ENCODE measurements at places on chromosomes 16 and 17. TPM values are rescaled to one million over a fixed set of nuclear protein-coding genes. Genes with fewer than 3 reads are reported as not detected.

DNA sequence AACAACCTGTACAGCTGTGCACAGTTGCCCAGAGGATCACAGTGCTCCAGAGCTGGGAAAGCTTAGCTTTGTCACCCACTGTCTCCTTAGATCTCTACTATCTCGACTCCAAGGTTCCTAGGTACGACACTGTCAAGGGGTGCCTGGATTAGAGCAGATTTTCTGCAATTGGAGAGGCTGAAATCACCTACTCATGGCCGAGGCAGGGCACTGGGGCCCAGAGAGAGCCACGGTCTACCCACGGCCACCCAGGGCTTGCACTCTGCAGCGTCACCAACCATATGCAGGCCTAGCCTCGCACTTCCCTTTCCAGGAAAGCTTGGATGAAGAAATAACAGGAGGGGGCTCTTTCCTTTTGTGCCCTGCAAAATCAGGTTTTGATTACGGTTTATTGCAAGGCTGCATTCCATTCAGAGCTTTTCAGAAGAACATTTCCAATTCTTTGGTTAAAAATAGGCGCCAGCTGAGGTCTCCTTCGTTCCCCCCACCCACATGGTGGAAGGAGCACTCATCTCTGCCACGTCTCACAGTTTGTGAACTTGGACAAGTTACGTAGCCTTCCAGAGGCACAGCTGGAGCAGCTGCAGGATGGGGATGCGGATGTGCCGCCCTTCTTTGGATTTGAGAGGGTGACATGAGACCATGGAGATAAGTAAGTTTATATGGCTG lies 80.0 kb downstream of the IRX5 start:
- H3K27ac ChIP-seq, result no peak overlapping the region
- H3K27me3 ChIP-seq, result no peaks in the 10 kb centered on the region
- no peaks in the 10 kb centered on the region for H3K36me3 ChIP-seq
- no peaks in the 10 kb centered on the region for H3K4me1 ChIP-seq

DNA sequence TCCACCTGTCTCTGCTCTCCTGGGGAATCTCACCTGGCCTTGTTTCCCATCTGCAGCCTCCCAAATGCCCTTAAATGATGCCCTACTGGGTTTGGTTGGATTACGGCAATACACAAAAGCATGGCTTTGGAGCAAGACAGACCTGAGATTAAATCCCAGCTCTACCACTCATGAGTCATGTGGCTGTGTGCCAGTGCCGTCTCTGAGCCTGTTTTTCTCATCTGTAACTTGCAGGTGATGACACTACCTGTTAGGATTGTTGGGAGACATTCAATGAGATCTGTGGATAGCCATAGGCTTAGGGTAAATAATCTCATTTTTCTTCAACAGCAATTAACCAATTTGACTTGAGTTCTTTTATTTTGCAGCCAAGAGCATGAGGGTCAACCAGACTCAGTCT lies 240.3 kb downstream of the MAF start:
- no peak overlapping the region for H3K4me3 ChIP-seq
- H3K27ac ChIP-seq, result no peak overlapping the region
- no peak for DNase-seq
- H3K36me3 ChIP-seq, result no peaks in the 10 kb centered on the region

DNA sequence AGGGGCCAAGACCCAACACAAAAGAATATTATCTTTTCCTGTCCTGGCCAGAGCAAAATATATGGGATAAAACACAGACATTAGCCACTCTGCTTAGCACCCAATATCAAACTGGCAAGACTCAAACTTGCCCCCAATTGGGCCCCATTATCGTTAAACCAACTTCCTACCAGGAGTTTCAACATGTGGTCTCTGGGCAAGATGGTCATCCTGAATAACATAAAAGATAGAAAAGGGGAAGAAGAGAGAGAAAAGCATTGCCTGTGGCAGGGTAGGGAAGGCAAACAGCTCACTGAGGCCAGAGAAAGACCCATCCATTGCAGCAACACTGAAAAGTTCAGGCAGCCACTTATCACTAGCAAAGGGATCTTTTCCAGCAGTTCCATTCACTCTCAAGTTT lies 502.1 kb downstream of the KIF2B start:
- no peaks in the 10 kb centered on the region for H3K36me3 ChIP-seq
- no peak overlapping the region for H3K4me3 ChIP-seq
- no peaks in the 10 kb centered on the region for H3K4me1 ChIP-seq
- H3K27ac ChIP-seq, result no peak overlapping the region

GRCh38 chr17:51833045-51833444 lies 325.5 kb downstream of the CA10 start:
- H3K27me3 ChIP-seq, result peaks cover 2% of the 10 kb centered on the region
- no peak for DNase-seq
- no peaks in the 10 kb centered on the region for H3K4me1 ChIP-seq
- H3K27ac ChIP-seq, result no peak overlapping the region
- H3K36me3 ChIP-seq, result no peaks in the 10 kb centered on the region

- H3K36me3 ChIP-seq, result peaks cover 2% of the 10 kb centered on the region
- DNase-seq, result no peak
- no peaks in the 10 kb centered on the region for H3K27me3 ChIP-seq
- H3K4me3 ChIP-seq, result no peak overlapping the region
Measured at GRCh38 chr16:84109598-84110335, 7.0 kb downstream of the MBTPS1 start.

- peak overlapping the region; percentile 74 for H3K4me3 ChIP-seq
- peak overlapping the region; percentile 85 for H3K27ac ChIP-seq
- H3K27me3 ChIP-seq, result no peaks in the 10 kb centered on the region
- H3K36me3 ChIP-seq, result peaks cover 40% of the 10 kb centered on the region
- no peak for DNase-seq
Measured at GRCh38 chr16:68070806-68071517, 14.2 kb upstream of the NFATC3 start.

DNA sequence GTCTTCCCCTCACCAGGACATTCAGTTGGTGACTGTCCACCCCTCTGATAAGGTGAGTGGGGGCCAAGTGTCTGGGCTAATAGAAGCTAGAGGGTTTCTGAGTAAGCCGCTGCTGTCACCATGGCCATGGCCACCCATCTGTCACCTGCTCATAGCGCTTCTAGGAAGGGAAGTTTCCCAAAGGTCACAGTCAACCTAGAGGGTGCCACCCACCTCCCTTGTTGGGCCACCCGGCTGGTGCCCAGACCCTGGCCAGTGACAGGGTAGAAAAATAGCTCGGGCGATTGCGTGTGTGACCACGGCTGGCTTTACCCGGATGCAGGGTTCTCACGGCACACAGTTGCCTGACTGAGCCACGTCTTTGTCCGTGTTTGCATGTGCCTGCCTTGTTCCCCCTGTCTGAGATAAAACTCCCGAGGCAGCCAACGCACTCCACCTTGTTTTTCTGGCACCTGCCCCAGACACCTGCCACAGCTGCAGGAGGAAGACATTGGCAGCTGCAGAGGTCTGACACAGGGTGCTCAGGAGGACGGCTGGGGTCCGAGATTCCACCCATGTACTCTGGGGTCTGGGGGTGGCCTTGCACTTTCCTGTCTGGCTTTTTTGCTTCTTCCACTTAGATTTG lies 809 bp downstream of the PIRT start:
- H3K36me3 ChIP-seq, result no peaks in the 10 kb centered on the region
- H3K4me1 ChIP-seq, result no peaks in the 10 kb centered on the region
- no peak overlapping the region for H3K4me3 ChIP-seq
- no peaks in the 10 kb centered on the region for H3K27me3 ChIP-seq

- H3K4me3 ChIP-seq, result no peak overlapping the region
- DNase-seq, result no peak
- peaks cover 2% of the 10 kb centered on the region for H3K4me1 ChIP-seq
- H3K27me3 ChIP-seq, result no peaks in the 10 kb centered on the region
- H3K36me3 ChIP-seq, result no peaks in the 10 kb centered on the region
Measured at GRCh38 chr16:78551487-78552085, 452.1 kb downstream of the WWOX start.

GRCh38 chr17:46964315-46965265 lies 14.5 kb downstream of the RPRML start:
- peaks cover 4% of the 10 kb centered on the region for H3K4me1 ChIP-seq
- H3K4me3 ChIP-seq, result no peak overlapping the region

DNA sequence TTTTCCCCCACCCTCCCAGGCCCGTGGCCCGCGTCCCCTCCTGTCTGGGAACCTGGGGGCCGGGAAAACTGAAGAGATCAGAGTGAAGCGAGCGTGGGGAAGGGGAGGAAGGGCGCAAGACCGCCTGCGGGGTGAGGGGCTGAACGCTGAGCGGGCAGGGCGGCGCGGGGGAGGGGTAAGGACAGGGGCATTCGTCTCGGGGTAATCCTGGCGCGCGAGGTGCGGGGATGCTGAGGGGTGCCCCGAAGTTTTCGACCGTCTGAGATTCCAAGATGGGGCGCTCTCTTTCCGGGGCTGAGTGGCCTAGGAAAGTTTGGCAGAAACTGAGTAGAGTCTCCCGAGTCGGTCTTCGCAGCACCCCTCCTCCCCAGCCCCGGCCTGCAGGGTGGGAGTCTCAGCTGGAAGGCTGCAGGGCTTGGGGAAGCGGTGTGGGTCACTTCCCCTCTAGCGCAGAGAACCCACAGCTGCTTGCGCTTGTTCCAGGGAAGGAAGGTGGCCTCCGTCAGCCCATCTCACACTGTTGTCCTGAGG lies 555 bp downstream of the TTYH2 start:
- H3K27me3 ChIP-seq, result no peaks in the 10 kb centered on the region
- peak overlapping the region; percentile 85 for H3K4me3 ChIP-seq
- H3K27ac ChIP-seq, result peak overlapping the region; percentile 26
- no peak for DNase-seq

DNA sequence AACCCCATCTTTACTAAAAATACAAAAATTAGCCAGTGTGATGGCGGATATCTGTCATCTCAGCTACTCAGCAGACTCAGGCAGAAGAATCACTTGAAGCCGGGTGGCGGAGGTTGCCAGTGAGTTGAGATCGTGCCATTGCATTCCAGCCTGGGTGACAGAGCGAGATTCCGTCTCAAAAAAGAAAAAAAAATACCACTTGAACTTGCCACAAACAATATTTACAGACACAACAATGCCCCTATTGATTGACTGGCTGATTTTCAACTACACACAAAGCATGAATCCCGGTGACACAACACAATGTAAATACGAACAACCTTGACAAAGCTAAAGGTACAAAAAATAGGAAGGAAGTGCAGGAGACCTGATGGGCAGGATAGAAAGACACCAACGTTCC lies 49.3 kb downstream of the NXN start:
- H3K4me3 ChIP-seq, result no peak overlapping the region
- no peak overlapping the region for H3K27ac ChIP-seq
- H3K36me3 ChIP-seq, result no peaks in the 10 kb centered on the region
- DNase-seq, result no peak
- H3K4me1 ChIP-seq, result no peaks in the 10 kb centered on the region

DNA sequence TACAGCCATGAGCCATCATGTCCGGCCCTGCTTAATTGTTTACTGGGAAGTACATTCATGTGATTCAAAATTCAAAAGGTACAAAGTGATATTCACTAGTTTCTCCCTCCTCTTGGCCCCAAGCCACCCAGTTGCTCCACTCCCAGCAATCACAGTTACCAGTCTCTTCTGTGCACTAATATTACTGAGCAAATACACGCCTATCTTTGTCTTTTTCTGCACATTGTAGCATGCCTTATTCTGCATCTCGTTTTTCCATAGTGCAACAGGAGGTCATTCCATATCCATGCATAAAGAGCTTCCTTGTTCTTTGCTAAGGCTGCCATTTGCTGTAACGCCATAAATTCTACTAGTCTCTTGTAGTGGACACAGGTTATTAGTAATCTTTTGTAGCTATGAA lies 2.2 kb upstream of the ALOX15 start:
- H3K4me3 ChIP-seq, result no peak overlapping the region
- peaks cover 7% of the 10 kb centered on the region for H3K4me1 ChIP-seq
- H3K27me3 ChIP-seq, result peaks cover 60% of the 10 kb centered on the region
- H3K27ac ChIP-seq, result no peak overlapping the region
- DNase-seq, result no peak
- H3K36me3 ChIP-seq, result no peaks in the 10 kb centered on the region

- H3K36me3 ChIP-seq, result peaks cover 20% of the 10 kb centered on the region
- peaks cover 12% of the 10 kb centered on the region for H3K4me1 ChIP-seq
- peaks cover 2% of the 10 kb centered on the region for H3K27me3 ChIP-seq
- no peak for DNase-seq
- peak overlapping the region; percentile 94 for H3K27ac ChIP-seq
Measured at GRCh38 chr16:80656711-80657150, 115.9 kb downstream of the DYNLRB2 start.

DNA sequence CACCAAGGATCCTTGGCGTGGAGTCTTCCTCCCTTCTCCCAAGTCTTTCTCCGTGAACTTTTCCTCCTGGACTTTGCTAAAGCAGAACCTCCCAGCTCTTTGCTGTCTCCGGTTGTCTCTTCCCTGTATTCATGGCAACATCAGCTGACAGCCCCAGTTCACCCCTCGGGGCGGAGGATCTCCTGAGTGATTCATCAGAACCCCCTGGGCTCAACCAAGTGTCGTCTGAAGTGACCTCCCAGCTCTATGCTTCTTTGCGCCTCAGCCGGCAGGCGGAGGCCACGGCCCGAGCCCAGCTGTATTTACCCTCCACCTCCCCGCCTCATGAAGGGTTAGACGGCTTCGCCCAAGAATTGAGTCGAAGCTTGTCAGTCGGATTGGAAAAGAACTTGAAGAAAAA lies 943 bp downstream of the CNTROB start:
- H3K27me3 ChIP-seq, result no peaks in the 10 kb centered on the region
- H3K27ac ChIP-seq, result peak overlapping the region; percentile 98
- H3K4me1 ChIP-seq, result peaks cover 37% of the 10 kb centered on the region

DNA sequence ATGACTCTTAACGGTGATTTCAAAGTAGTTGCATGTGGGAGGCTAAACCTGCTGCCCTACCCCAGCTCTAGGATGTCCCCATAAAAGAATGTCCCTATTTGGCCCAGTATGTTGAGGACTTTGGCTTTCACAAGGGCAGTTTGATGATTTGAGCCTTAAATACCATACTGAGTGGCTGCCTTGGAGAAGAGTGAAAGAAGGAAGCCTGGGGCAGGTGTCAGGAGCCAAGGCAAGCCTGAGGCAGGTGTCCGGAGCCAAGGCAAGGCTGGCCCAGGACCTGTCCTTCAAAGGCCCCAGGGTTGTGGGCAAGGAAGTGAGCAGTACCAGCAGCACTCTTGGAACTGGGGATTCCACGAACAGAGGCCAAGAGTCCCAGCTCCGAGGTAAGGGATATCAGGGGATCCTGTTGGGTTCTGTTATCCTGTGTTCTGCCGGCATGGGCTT lies 18.6 kb downstream of the ST6GALNAC2 start:
- DNase-seq, result no peak
- H3K4me3 ChIP-seq, result no peak overlapping the region
- peak overlapping the region; percentile 53 for H3K27ac ChIP-seq
- no peaks in the 10 kb centered on the region for H3K27me3 ChIP-seq

DNA sequence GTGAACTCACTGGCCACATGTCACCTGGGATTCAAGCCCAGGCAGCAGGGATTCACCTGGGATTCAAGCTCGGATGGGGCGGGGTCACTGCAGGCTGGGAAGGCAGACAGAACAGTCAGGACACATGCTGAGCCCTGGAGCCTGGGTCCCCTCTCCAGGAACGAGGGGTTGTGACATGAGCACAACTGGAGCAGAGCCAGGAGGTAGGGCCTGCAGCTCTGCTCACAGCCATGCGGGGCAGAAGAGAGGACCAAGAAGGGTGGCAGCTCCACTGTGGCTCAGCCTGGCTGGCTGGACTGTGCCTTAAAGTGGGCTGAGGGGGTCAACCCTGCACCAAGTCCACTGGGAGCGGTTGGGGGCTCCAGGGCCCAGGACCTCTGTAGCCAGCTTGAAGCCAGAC lies 150.1 kb downstream of the RAB11FIP4 start:
- H3K4me3 ChIP-seq, result no peak overlapping the region
- H3K36me3 ChIP-seq, result peaks cover 1% of the 10 kb centered on the region
- H3K4me1 ChIP-seq, result no peaks in the 10 kb centered on the region

Gene CLDN7
- 2.6 TPM for total RNA-seq

Gene SLC47A1
- not detected for total RNA-seq

Gene CNTNAP1
- 3.6 TPM for total RNA-seq

Gene PABPN1L
- not detected for total RNA-seq

Gene FOXL1
- not detected for total RNA-seq

Gene FN3K
- total RNA-seq, result 5.2 TPM

Gene SPATA20
- 33.1 TPM for total RNA-seq
